ENCODE measurements at places on chromosomes 12 and 14.

- H3K27me3 ChIP-seq = no peaks in the 10 kb centered on the region
- H3K4me1 ChIP-seq = no peaks in the 10 kb centered on the region
- no peak overlapping the region for H3K4me3 ChIP-seq
- no peak overlapping the region for H3K27ac ChIP-seq
These were observed 179.3 kb downstream of the GALC start for GRCh38 chr14:87813686-87814085.

- no peak for DNase-seq
- H3K36me3 ChIP-seq = no peaks in the 10 kb centered on the region
- no peaks in the 10 kb centered on the region for H3K27me3 ChIP-seq
- peak overlapping the region; percentile 57 for H3K27ac ChIP-seq
- H3K4me3 ChIP-seq = no peak overlapping the region
- H3K4me1 ChIP-seq = peaks cover 52% of the 10 kb centered on the region
These were observed 67.4 kb upstream of the SLC38A2 start for GRCh38 chr12:46439793-46440511.

DNA sequence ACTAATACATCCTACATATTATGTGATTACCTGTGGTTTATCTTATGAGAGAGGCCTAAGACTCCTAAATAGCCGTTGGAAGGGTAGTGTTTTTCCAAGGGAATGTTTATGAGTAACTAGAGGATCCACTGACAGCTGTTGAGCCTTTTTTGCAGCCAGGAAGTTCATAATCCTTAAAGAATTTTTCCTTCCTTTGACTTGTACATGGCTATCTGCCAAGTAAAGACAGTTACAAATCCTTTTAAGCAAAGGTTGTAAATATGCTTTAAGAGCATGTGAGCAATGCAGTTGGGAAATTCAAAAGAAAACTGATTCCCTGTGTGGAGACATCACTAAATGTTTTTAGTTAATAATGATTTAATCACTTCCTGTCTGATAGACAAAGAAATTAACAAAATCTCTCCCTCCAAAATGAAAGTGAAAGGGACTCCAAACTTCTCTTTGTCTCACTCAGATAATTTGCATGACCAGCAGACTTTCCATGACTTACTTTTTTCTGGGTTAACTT, 333.8 kb downstream of the PDZRN4 start:
- no peaks in the 10 kb centered on the region for H3K4me1 ChIP-seq
- peaks cover 6% of the 10 kb centered on the region for H3K27me3 ChIP-seq
- H3K4me3 ChIP-seq = peak overlapping the region; percentile 53
- DNase-seq = peak; percentile 73

DNA sequence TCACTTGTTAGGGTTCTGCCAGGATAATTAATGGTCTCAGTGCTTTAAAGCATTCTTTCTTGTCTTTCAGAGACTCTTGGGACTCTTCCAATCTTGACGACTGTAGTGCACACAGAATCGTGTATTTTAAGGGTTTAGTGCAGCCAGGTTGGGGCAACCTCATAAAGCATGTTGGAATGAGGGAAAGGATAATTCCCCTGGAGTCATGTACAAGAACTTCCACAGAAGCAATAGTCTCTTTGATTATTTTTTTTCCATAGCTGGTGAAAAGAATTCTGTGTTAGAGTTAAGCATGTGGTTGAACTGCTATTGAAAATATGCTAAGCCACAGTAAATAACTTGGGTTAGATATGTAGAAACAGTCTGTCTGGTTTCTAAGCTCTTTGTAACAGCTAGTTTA, 246.8 kb upstream of the DAAM1 start:
- no peak for DNase-seq
- no peaks in the 10 kb centered on the region for H3K4me1 ChIP-seq
- H3K27me3 ChIP-seq = peaks cover 91% of the 10 kb centered on the region
- no peak overlapping the region for H3K27ac ChIP-seq
- H3K36me3 ChIP-seq = no peaks in the 10 kb centered on the region

All from MCF 10A (cell line).